ENCODE measurements at places on chromosomes 12 and 14.

DNA sequence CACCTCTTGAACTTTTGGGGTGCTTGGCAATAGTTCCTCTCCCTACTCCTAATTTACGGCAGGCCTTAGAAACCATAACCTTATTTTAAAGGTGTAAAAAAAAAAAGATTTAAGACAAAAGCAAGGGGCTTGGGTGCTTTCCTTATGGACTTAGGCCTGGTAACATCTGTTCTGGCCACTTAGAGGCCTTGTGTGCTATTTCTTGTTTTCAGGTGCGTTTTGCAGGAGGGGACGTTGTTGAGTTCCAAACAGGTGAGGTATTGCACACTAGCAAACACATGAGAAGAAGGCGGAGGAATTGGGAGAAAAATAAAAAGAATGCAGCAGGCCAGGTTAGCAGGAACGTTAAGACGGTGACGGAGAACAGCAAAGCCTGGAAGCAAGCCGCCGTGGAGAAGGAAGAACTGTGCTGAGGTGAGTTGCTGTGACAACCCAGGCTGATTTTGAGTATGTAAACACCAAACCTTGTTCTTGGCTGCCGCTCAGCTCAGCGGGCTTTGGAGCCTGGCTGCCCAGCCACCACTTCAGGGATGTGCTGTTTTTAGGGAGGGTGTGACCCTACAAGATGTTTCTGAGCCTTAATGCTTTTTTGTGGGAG is 17.3 kb downstream of the EMG1 start:
- no peak for DNase-seq

- no peak for DNase-seq
Observed at GRCh38 chr12:8823565-8824300, 1.3 kb downstream of the A2ML1 start.

DNA sequence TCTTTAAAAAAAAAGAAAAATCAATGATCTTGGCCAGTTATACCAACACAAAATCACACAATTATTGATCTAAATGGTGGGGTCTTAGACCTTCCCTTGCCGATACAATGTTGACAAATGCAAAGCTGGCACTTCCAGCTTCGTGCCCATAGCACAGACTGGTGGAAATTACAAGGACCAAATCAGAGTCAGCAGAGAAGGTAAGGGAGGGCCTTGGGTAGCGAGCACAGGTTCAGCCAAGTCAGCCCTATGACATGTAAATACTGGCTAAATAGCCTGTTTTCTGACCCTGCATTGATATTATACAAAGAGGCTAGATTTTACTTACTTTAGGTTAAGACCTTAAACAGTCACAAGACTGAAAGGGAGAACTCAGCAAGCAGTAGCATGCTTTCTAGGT is 30.3 kb upstream of the WDR89 start:
- no peak for DNase-seq

GRCh38 chr12:18428416-18428815 is 167.1 kb downstream of the PIK3C2G start:
- DNase-seq: no peak

DNA sequence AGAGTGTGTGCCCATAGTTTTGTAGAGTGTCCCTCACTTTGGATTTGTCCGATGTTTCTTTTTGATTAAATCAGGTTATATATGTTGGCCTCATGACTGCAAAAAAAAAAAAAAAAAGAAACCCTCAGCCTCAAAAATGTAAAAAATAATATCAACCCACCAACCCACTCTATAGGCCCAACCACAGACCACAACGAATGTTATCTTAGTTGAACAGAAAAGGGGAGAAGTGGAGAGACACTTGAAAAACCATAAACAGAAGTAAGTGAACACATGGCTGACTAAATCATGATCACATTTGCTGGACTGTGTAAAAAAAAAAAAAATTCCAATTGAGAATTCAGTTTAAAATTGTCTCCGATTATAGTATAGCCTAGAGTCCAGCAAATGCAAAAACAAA is 45.5 kb upstream of the ST8SIA1 start:
- DNase-seq: no peak

GRCh38 chr14:63857466-63858030 is 4.7 kb downstream of the SYNE2 start:
- no peak for DNase-seq

Measured in stimulated activated CD8-positive, alpha-beta memory T cell treated with anti-CD3 and anti-CD28 coated beads, Interleukin-7, amount 100 ng/mL, for 24 hours (primary cell).